ENCODE measurements at places on chromosomes 2 and 18.
A peak's percentile ranks its signal among the peaks of the same experiment; 100 is the strongest.

DNA sequence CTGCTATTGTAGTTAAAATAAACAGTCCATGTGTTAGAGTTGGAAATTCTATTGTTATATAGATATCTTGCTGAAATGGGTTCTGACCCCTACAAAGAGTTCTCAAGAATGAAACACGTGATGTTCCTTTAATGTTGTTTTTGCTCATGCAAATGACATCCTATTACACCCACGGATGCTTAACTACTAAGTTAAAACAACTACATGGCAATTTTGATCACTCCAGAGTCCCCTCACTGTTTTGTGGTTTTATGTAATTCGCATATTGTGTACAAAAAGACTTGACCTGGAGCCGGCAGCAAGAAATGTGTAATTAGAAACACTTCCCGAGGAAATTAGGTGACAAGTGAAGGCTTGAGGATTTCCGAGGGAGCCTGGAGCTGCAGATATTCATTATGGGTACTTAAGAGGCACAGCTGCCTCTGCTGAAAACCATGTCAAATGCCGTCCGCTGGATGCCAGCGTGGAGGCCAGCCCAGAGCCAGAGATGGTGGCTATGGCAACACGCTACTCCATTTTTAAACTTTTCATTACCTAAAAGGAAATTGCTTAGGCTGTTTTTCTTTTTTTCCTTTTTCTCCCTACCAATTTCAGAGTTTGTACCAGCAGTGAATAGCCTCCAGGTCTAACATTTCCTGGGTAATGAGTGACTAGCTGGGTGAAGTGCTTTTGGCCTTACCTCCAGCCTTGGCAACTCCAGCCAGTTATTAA lies 21.0 kb upstream of the CABLES1 start:
- DNase-seq = no peak

- DNase-seq = peak; percentile 86
These were observed 201.1 kb upstream of the FBXO11 start for GRCh38 chr2:48107326-48107925.

- peak; percentile 56 for DNase-seq
These were observed 105.6 kb downstream of the VSNL1 start for GRCh38 chr2:17646081-17646554.

- peak; percentile 53 for DNase-seq
These were observed 113.4 kb upstream of the PKDCC start for GRCh38 chr2:41934329-41934958.

DNA sequence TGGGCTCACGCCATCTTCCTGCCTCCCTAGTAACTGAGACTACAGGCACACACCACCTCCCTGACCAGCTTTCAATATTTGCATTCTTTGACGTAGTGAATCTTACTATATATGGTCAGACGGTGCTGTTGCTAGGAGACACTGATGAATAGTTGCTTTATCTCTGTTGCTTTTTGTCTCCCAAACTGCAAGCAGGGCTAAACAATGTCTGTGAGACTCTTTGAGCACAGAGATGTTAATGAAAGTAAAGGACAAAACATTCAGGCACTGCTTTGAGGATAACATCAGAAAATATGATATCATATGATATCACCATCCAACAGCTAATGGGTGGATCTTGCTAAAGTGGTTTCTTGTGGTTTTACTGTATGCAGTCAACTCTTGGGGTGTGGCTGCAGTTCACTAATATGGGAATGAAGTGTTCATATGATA lies 43.0 kb downstream of the EMILIN2 start:
- no peak for DNase-seq

DNA sequence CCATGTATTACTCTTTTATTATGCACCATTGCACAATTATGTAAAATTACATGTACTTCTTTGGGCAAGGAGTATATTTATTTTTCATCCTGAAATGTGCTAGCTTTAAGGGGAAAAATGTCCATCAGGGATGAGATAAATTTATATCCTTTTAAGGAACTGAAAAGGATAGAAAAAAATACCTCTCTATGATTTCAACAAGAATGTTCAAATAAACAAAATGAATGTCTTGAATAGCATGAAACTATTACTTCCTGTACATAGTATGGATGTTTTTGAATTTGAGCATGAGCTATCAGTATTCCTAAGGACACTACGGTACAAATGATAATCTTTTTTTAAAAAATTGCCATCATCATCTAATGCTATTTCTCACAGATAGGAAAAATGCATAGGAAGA lies 1611.9 kb upstream of the ZEB2 start:
- DNase-seq = no peak
